LNCaP clone FGC (cell line): ENCODE measurements at places on chromosomes 5 and 9.

DNA sequence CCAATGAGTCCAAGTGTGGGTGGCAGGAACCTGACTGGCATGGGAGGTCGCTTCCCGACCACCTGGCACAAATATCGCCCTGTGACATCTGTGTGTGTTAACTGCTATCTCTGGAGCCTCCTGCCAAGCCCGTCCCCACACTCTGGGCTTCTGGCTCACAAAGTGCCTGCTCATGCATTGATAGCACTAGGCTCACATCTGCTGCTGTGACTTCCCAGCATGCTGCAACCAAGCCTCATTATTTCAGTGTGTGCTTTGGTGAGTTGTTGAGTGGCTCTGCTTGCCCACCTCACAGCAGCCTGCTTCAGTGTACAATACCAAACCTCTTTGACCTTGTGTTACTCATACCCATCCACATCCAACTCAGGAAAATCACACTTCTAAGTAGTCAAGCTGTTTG, 139.8 kb downstream of the APBA1 start:
- no peak for DNase-seq

DNA sequence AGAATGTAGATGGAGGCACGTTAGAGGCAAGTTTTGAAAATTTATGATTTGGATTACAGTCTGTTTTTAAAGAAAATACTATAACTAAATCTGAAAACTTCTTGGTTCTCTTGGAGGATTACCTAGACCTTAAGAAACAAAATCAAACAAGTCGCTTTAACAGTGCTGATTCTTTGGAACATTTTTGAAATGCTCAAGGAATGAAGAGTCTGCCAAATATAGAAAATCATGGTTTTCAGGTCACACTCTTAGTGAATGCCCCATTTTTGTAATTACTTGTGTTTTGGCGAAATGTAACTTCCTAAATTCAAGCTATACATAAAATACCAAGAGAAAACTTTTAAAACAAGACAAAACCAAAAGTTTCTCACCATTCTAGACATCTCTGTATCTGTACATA, 93.2 kb downstream of the EQTN start:
- no peak for DNase-seq

DNA sequence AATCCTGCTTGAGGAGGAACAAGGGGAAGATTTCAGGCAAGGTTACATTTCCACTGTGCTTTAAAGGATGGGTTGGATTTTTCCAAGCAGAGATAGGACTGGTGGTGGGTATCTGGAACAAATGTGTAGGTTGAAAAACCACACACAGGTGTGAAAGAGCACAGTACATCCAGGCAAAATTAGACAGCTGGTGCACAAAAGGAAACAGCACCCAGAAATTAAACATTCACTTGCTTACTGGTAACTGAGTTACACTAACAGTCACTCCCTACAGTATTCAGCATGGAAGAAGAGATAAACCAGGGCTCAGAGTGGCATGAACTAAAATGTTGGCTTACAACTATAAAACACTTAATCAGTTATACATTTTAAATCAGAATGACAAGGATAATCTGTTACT, 81.5 kb upstream of the RASEF start:
- no peak for DNase-seq

GRCh38 chr9:27582794-27583193, 9.5 kb upstream of the C9orf72 start:
- DNase-seq: no peak

- no peak for DNase-seq
Observed at GRCh38 chr5:67238191-67238590, 41.6 kb upstream of the CD180 start.

GRCh38 chr5:54610197-54610944, 92.8 kb downstream of the SNX18 start:
- no peak for DNase-seq
